ENCODE measurements at places on chromosomes 5 and 9.

DNA sequence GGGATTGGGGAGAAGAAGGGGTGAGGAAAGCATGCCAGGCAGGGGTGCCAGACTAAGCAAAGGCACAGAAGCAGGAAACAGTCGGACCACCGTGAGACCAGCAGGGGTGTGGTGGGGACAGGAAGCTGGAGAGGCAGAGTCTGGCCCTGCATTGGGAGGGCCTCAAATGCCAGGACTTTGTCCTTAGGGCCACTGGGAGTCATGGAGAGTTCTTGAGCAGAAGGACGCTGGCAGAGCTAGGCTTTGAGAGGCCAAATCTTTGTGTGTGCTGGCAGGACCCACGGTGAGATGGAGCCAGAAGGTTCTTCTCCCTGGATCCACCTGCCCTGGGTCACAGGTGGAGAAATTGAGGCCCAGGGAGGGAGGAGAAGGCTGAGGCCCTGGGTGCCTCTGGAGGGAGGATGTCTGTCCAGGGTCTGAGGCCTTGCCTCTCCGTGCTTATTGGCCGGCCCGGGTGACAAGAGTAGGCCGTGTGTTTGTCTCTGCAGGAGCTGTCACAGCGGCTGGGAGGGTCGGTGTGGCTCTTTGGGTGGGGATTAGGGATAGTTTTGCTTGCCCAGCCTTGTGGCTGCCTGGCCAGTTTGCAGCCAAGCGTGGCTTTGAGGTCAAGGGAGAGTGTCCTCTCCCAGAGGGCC is 1.8 kb upstream of the ENG start:
- H3K27ac ChIP-seq: peak overlapping the region; percentile 95
- DNase-seq: no peak
- no peaks in the 10 kb centered on the region for H3K27me3 ChIP-seq
- peaks cover 33% of the 10 kb centered on the region for H3K4me1 ChIP-seq
- H3K4me3 ChIP-seq: peak overlapping the region; percentile 95

GRCh38 chr9:21558615-21559401 is 76.7 kb upstream of the IFNE start:
- peaks cover 59% of the 10 kb centered on the region for H3K27me3 ChIP-seq
- peak overlapping the region; percentile 81 for H3K4me3 ChIP-seq
- peaks cover 14% of the 10 kb centered on the region for H3K4me1 ChIP-seq
- H3K27ac ChIP-seq: no peak overlapping the region
- no peak for DNase-seq
- H3K36me3 ChIP-seq: no peaks in the 10 kb centered on the region

GRCh38 chr5:41270423-41271251 is 57.3 kb upstream of the C6 start:
- H3K27ac ChIP-seq: no peak overlapping the region
- no peak for DNase-seq
- H3K36me3 ChIP-seq: no peaks in the 10 kb centered on the region
- H3K4me1 ChIP-seq: no peaks in the 10 kb centered on the region
- no peaks in the 10 kb centered on the region for H3K27me3 ChIP-seq
- no peak overlapping the region for H3K4me3 ChIP-seq

GRCh38 chr5:69454460-69455249 is 37.9 kb upstream of the OCLN start:
- H3K36me3 ChIP-seq: no peaks in the 10 kb centered on the region
- DNase-seq: no peak
- H3K4me3 ChIP-seq: no peak overlapping the region

- no peaks in the 10 kb centered on the region for H3K36me3 ChIP-seq
- H3K4me3 ChIP-seq: no peak overlapping the region
- no peaks in the 10 kb centered on the region for H3K4me1 ChIP-seq
- no peak for DNase-seq
- no peak overlapping the region for H3K27ac ChIP-seq
Observed at GRCh38 chr5:121399879-121400278, 451.8 kb upstream of the FTMT start.

DNA sequence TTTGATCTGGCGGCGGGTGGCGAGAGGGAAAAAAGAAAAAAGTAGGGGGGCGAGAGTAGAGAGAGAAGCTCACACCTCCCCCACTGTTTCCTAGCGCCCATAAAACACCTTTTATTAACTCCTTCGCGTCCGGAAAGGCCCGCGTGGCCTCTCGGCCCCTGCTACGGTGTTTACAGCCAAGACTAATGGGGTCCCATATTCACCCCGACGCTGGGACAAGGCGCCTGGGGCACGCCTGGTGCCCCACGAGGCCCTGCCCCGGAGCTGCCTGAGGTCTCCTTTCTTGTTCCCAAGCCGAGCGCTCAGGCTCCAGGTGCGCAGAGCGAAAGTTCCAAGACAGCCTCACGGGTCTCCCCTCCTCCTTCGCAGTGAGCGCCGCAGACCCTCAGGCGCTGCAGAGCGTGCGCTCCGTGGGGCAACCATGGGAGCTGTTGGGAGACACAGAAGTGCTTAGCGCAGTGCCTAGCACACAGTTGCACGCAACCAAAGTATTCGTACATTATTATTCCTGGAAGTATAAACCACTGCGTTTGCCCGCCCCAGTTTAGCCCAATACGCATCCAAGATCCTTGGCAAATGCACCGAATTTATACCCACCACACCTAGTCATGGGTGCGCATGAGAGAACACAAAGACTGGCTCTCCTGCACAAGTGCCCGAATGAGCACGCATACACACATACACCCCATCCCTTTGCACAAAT is 4.3 kb downstream of the HAND1 start:
- H3K4me3 ChIP-seq: peak overlapping the region; percentile 54
- H3K27ac ChIP-seq: no peak overlapping the region
- peaks cover 10% of the 10 kb centered on the region for H3K36me3 ChIP-seq
- no peak for DNase-seq
- H3K4me1 ChIP-seq: peaks cover 51% of the 10 kb centered on the region
- H3K27me3 ChIP-seq: peaks cover 84% of the 10 kb centered on the region

- no peak overlapping the region for H3K4me3 ChIP-seq
- H3K36me3 ChIP-seq: no peaks in the 10 kb centered on the region
- DNase-seq: no peak
- no peaks in the 10 kb centered on the region for H3K4me1 ChIP-seq
Observed at GRCh38 chr5:163586531-163586956, 81.1 kb downstream of the MAT2B start.

DNA sequence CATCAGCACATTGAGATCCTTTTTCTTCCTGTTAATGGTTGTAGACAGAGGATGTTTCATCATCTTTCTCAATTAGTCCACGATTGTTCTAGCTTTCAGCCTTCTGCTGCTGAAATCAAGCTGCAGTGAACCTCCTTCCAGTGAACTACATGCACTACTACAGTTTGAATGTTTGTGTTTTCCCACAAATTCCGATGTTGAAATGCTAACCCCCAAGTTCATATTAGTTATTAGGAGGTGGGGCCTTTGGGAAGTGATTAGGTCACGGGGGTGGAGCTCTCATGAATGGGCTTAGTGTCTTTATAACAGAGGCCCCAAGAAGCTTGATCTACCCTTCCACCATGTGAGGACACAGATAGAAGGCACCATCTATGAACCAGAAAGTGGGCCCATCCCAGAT is 32.9 kb downstream of the NSG2 start:
- no peaks in the 10 kb centered on the region for H3K4me1 ChIP-seq
- DNase-seq: no peak
- H3K27me3 ChIP-seq: peaks cover 22% of the 10 kb centered on the region
- no peak overlapping the region for H3K27ac ChIP-seq

GRCh38 chr5:41686191-41686590 is 175.8 kb upstream of the PLCXD3 start:
- H3K36me3 ChIP-seq: no peaks in the 10 kb centered on the region
- no peaks in the 10 kb centered on the region for H3K27me3 ChIP-seq
- no peaks in the 10 kb centered on the region for H3K4me1 ChIP-seq
- H3K27ac ChIP-seq: no peak overlapping the region

DNA sequence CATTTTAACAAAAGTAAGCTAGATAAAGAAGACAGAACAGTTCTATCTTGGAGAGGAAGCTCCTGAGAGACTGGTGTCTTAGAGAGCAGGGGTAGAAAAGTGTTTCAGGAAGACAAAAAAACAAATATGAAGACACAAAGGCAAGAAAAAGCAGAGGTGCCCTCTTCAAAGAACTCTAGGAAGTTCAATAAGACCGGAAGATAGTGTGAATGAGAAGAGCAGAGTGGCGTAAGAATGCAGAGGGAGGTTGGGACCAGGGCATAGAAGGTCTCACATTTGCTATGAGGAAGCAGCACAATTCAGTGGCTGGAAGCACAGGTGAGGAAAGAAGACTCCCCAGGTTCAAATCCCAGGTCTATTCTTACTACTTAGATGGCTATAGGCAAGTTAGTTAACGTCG is 22.6 kb downstream of the TMEM245 start:
- H3K27ac ChIP-seq: peak overlapping the region; percentile 4
- peaks cover 79% of the 10 kb centered on the region for H3K4me1 ChIP-seq
- no peak for DNase-seq
- H3K4me3 ChIP-seq: peak overlapping the region; percentile 12

- no peaks in the 10 kb centered on the region for H3K27me3 ChIP-seq
- peaks cover 39% of the 10 kb centered on the region for H3K36me3 ChIP-seq
- H3K4me3 ChIP-seq: peak overlapping the region; percentile 71
- peak; percentile 48 for DNase-seq
Observed at GRCh38 chr9:129863059-129863690, 27.9 kb downstream of the USP20 start.

GRCh38 chr5:176162198-176162597 is 76.0 kb upstream of the SIMC1 start:
- no peaks in the 10 kb centered on the region for H3K4me1 ChIP-seq
- peaks cover 82% of the 10 kb centered on the region for H3K27me3 ChIP-seq

GRCh38 chr5:34535433-34535832 is 120.7 kb upstream of the RAI14 start:
- H3K27me3 ChIP-seq: peaks cover 29% of the 10 kb centered on the region
- DNase-seq: no peak
- no peaks in the 10 kb centered on the region for H3K36me3 ChIP-seq
- no peak overlapping the region for H3K4me3 ChIP-seq

GRCh38 chr5:77483682-77484081 is 8.4 kb downstream of the WDR41 start:
- peaks cover 5% of the 10 kb centered on the region for H3K36me3 ChIP-seq
- no peak overlapping the region for H3K27ac ChIP-seq
- no peaks in the 10 kb centered on the region for H3K4me1 ChIP-seq
- DNase-seq: no peak
- no peak overlapping the region for H3K4me3 ChIP-seq
- H3K27me3 ChIP-seq: no peaks in the 10 kb centered on the region

GRCh38 chr9:112867275-112867991 is 23.2 kb downstream of the SLC46A2 start:
- H3K4me1 ChIP-seq: peaks cover 17% of the 10 kb centered on the region
- peaks cover 22% of the 10 kb centered on the region for H3K36me3 ChIP-seq
- no peak for DNase-seq

DNA sequence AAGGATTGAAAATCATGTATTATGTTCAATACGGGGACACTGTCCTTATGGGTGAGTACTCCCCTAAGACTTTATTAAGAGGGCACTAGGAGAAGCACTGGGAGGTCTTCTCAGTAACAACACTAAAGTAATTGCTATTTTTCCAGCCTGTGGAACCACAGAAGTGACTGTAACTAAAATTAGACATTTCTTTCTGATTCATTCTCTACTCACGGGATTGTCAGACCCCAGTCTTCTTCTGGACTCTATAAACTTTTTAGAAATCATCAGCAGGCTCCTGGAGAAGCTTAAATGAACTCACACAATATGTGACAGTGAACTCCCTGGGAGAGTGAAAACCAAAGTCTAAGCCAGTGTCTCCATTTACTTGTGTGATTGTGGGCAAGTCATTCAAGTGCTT is 14.5 kb downstream of the TLR4 start:
- no peak for DNase-seq
- H3K27me3 ChIP-seq: peaks cover 7% of the 10 kb centered on the region
- no peak overlapping the region for H3K4me3 ChIP-seq
- no peaks in the 10 kb centered on the region for H3K4me1 ChIP-seq
- no peak overlapping the region for H3K27ac ChIP-seq

GRCh38 chr5:26843677-26844076 is 194.7 kb downstream of the CDH9 start:
- no peak for DNase-seq
- H3K27me3 ChIP-seq: no peaks in the 10 kb centered on the region
- no peak overlapping the region for H3K4me3 ChIP-seq
- no peak overlapping the region for H3K27ac ChIP-seq

GRCh38 chr9:131237291-131237690 is 39.0 kb downstream of the FAM78A start:
- peaks cover 34% of the 10 kb centered on the region for H3K4me1 ChIP-seq
- H3K27me3 ChIP-seq: no peaks in the 10 kb centered on the region
- no peak for DNase-seq
- H3K4me3 ChIP-seq: no peak overlapping the region

DNA sequence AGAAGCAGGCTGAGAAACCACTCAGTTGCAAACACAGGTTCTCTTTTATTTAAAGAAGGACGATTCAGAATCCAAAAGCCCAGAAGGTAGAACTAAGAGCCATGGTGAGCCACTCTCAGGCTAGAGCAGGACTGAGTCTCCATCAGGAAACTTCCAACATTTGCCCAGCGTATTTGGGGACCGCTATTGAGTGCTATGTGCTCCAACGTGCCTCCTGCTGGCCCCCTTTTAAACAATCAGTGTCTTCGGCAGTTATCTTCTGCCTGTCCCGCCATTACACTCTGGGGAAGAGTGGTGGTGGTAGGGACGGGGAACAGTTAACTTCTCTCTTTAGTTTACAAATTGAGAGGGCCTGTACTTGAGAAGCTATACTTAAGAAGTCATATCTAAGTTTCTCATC is 78.1 kb downstream of the DENND1A start:
- H3K27me3 ChIP-seq: no peaks in the 10 kb centered on the region
- peaks cover 15% of the 10 kb centered on the region for H3K4me1 ChIP-seq
- no peak overlapping the region for H3K27ac ChIP-seq
- no peak for DNase-seq
- no peak overlapping the region for H3K4me3 ChIP-seq

- no peak overlapping the region for H3K27ac ChIP-seq
- H3K4me1 ChIP-seq: no peaks in the 10 kb centered on the region
- no peak for DNase-seq
- no peaks in the 10 kb centered on the region for H3K36me3 ChIP-seq
- no peak overlapping the region for H3K4me3 ChIP-seq
- peaks cover 14% of the 10 kb centered on the region for H3K27me3 ChIP-seq
Observed at GRCh38 chr9:36317766-36318165, 59.5 kb upstream of the GNE start.

DNA sequence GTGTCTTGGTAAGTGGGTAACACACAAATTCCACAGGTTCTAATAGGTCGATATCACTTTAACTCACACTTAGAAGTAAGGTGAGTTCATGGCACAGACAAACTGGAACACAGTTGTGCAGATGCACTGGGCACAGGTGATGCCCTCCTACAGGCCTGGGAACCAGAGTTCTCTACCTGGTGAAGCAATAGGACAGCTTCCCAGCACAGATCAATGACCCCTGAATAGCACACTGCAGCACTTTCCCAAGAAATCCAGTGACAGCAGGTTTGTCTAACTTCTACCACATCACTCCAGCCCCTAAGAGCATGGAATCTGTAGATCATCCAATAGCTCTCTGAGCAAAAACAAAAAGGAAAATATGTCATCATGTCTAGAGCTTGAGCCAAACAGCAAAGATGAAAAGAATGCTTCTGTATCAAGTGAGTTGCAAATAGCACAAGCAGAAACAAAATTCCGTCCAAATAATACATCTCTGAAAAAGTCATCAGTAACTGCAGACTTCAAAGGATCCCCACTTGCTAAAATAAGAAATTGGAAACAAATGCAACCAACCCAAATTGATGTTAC is 33.5 kb downstream of the MOCS2 start:
- no peak overlapping the region for H3K4me3 ChIP-seq
- DNase-seq: no peak
- no peaks in the 10 kb centered on the region for H3K36me3 ChIP-seq
- H3K27ac ChIP-seq: no peak overlapping the region
- peaks cover 12% of the 10 kb centered on the region for H3K27me3 ChIP-seq

GRCh38 chr5:138583984-138584637 is 8.9 kb upstream of the HSPA9 start:
- no peaks in the 10 kb centered on the region for H3K4me1 ChIP-seq
- peaks cover 19% of the 10 kb centered on the region for H3K27me3 ChIP-seq
- no peak for DNase-seq
- no peak overlapping the region for H3K27ac ChIP-seq
